ENCODE measurements at places on chromosomes 5 and 9.
A peak's percentile ranks its signal among the peaks of the same experiment; 100 is the strongest.

GRCh38 chr9:121439711-121440664, 59.7 kb downstream of the GGTA1 start:
- peak; percentile 8 for DNase-seq

- DNase-seq = no peak
Measured at GRCh38 chr5:151208481-151208914, 15.4 kb downstream of the CCDC69 start.

DNA sequence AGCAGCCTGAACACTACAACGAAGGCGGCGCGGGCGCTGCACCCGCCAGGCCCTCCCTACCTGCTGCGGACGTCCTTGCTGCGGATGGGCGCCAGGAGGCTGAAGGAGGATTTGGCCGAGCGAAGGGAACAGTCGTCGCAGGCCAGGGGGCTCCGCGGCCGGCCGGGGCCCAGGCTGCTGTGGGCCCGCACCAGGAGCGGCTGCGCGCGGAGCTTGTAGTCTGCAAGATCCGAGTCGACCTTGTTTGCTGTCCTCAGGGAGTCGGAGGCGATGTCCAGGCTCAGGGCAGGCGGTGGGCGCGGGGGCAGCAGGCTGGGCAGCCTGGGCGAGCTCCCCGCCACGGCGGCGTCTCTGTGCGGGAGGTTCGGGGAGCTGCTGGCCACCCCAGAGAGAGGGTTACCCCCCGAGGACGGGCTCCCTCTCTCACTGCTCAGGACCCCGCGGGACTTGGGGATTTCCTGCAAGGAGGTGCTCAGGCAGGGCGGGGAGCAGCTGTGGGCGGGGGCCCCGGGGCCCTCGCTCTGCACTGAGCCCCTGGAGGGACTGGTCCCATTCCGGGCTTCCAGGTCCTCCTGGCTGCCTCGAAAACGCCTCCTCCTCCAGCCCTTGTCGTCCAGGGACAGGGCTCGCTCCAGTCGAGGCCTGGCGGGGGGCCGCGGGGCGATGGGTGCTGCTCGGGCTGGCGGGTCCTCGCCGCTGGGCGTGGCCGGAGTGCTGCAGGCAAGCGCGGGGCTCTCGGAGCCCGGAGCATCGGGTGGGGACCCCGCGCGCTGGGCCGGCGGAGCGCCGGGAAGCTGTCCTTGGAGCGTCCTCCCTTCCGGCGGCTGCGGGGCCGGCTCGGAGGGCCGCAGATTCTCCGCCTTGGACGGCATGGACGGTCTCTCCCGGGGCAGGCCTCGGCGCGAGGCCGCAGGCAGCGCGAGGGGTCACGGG, 831 bp downstream of the INPP5E start:
- peak; percentile 22 for DNase-seq

DNA sequence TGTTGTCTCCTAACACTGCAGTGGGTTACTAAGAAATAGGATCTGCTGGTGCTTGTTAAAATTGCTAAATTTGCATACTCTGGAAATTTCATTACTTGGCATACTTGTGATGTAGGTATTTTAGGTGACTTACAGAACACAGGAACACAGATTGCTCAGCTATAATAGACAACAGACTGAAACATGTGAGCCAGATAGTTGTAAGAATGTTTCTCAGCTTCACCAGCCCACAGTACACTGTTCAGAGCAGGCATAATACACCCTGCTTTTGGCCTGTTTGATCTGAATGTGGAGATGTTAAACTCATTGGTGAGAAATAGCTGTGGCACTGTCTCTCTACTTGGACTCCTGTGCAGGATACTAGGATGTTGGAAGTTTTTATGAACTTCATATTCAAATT, 275.7 kb downstream of the CSNK1G3 start:
- no peak for DNase-seq

DNA sequence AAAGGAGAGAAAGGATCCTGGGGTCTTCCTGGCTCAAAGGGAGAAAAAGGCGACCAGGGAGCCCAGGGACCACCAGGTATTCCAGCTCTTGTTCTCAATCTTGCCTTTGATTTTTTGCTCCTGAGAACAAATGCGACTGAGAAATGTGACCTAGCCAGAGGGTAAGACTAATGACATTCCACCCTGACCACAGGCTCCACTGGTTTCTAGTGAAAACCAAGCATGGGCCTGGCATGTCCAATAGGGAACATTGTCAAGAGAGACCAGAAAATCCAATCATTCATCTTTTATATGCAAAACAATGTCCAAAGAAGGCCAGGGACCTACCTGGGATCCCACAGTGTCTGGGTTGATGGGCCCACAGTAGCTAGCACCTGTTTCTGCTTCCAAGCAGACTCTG, 50.3 kb upstream of the TGFBR1 start:
- DNase-seq = no peak

DNA sequence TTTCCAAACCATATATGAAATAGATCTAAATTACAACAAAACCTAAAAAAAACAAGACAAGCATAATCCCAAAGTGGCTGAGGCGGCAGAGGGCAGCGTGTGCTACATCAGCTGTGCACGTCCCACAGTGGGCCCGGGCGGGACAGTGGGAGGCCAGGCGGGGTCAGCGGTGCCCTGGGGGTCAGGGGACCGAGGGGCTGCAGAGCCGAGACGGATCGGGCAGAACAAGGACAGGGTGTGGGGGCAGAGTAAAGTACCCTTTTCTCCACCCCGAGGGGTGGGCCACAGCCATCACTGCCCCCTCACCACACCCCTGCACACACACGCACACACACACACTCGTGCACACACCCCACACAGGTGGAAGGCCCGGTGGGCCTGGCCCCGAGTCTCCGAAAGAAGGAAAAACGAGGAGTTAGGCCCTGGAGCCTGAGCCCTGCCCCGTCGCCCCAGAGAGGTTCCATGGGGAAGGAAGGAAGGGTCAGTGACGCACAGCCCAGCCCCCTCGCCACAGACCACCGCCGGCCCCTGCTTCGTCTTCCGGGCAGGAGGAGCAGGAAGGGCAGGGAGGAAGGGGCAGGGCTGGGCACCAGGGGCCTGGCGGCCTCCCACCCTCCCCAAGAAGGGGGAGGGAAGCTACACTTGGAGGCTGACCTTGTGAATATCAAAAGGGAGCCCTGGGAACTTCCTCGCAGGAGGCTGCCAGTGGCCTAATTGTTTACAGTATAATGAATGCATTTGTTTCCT, 49.6 kb upstream of the UBAC1 start:
- DNase-seq = no peak

- no peak for DNase-seq
Measured at GRCh38 chr9:136225366-136225747, 20.3 kb downstream of the QSOX2 start.

GRCh38 chr5:9495121-9495520, 50.8 kb downstream of the SEMA5A start:
- DNase-seq = no peak

- no peak for DNase-seq
Measured at GRCh38 chr9:94906181-94906580, 179.7 kb downstream of the AOPEP start.

- DNase-seq = no peak
Measured at GRCh38 chr5:148666353-148666752, 12.0 kb upstream of the HTR4 start.

GRCh38 chr5:131672776-131673175, 37.7 kb upstream of the RAPGEF6 start:
- DNase-seq = no peak

GRCh38 chr9:94935396-94935795, 208.9 kb downstream of the AOPEP start:
- no peak for DNase-seq

- DNase-seq = no peak
Measured at GRCh38 chr5:53167836-53168235, 58.3 kb upstream of the MOCS2 start.

DNA sequence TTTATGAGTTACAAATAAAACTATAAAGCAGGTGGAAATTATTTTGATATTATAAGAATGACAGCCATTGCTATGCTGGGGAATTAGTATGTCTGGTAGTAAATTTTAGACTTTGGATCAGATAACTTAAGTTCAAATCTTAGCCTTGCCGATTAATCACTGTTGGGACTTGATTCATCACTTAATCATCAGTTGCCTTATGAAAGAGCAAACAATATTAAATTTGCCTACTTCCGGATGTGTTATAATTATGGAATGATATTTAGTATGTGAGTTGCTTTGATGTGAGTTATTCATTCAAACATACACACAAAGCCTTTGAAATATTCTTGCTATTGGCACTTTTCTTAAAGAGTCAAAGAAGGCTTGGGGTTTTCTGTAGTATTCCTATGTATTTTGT, 717.7 kb downstream of the BRINP1 start:
- no peak for DNase-seq

GRCh38 chr9:90787771-90788460, 13.7 kb upstream of the SYK start:
- DNase-seq = no peak

DNA sequence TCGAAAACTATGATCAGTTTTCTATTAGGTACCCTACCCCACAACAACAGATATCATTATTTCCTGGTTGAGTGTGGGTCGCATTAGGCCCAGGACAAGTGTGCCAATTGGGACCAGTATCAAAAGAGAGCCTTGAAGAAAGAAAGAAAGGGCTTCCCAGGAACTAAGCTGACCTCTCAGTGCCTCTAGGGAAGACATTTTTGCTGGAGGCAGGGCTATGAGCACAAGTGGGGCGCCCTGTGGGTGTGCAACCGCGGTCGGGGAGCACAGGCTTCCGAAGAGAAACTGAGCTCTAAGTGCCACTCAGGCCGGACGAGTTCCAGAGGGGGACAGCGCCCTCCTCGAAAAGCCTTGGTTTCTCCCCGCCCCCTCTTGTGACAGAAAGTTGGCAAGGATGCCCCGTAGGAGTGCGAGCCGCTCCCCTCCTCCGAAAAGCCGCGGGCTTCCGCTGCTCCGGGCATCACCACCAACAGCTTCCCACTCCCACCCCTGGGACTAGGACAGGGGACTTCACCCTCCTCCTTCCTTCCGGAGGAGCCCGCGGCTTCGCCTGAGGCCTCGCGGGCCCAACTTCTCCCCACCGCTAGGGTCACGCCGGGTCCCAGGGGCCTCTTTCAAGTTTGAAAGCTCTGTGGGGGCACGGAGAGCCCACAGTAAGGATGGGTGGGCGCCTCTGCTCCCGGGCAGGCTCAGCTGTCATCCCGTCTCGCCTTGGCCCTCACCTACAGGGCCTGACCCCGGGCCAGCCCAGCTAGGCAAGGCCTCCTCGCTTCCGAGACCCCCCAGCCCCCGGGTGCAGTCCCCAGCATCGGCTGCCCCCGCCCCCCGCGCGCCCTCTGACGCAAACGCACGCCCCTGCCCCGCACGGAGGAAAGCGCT, 2.0 kb downstream of the NR2F1-AS1 start:
- no peak for DNase-seq

DNA sequence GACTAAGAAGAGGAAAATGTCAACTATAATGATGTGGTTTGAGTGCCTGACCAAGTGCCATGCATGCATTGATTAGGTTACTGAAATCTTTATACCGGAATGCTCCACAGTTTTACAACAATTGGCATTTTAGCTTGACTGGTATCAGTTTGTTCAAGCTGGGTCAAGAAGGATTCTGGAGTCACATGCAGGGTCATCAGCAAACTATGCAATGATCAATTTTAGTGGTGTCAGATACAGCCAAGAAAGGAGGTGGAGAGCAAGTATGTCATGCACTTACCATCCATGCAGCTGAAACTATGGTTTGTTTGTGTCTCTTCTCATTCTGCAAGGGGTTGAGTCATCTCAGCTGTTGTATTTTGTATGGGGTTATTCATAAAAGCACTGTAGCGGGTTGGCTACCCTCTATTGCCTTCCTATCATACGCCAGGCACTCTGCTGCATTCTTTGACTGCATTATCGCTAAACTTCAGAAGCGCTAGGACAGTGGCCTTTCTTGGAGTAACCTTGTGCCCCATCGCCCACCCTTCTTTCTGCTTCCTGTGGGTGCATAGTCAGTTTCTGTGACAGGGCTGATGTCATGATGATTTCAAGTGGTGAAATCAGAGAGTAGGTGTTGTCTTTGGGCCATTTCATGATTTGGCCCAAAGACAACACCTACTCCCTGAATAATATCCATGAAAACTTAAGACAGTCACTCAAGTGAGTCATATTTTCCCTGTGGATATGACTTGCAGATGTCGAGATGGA, 145.4 kb downstream of the MTX3 start:
- no peak for DNase-seq

GRCh38 chr9:91359083-91359482, 2.6 kb downstream of the AUH start:
- DNase-seq = no peak

DNA sequence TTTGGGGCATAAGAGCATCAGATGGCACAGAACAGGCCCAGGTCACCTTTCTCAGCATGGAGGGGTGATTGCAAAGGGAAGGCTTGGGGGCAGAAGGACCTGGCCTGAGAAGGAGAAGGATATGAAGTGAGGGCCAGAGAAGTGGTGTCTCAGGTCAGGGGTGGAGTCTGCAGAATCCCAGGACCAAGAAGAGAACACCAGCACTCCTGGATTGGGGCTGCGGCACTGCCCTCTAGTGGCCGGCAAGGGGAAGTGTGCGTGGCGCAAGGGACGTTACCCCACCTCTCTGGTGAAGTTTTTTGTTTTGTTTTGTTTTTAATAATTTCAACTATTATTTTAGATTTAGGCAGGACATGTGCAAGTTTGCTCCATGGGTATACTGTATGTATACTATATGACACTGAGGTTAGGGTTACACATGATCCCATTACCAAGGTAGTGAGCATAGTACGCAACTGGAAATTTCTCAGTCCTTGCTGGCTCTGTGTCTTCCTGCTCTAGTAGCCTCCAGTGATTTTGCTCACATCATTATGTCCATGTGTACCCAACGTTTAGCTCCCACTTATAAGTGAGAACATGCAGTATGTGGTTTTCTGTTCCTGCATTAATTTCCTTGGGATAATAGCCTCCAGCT, 1548.6 kb downstream of the EFNA5 start:
- peak; percentile 31 for DNase-seq

DNA sequence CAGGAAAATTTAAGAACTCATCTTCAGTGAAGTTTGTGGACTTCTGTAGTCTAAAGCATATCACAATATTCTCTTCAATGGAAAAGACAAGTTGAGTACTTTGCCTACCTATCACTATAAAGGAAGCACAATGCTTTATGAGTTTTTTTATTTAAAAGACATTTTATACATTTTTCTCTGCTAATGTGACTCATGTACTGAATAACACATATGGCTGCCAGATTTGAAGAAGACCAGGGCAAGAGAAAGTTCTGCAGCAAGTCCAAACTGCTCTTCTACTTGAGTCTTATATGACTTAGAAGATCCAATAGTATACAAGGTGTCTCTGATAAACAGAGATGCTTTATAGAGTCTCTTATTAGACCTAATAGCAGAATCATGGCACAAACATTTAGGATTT, 978.4 kb downstream of the TLE4 start:
- DNase-seq = no peak

GRCh38 chr9:84827216-84827765, 157.8 kb downstream of the NTRK2 start:
- no peak for DNase-seq

DNA sequence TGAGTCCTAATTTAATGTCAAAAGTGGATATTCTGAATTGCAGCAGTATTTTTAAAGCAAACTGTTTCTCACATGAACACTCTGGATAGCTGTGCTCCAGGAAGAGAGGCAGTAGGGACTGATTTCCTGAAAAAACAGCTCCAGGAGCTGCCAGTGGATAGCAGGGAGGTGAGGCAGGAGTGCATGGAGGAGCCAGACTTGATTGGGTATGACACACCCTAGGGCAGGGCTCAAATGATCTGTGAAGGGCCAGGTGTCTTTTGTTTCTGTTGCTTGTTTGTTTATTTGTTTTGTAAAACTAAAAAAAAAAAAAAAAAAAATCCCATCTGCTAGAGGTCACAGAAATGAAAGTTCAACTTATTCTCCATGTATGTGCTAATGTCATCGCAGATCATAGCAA, 83.4 kb downstream of the ADRB2 start:
- peak; percentile 76 for DNase-seq

GRCh38 chr5:78500028-78500427, 139.6 kb downstream of the SCAMP1 start:
- DNase-seq = no peak

Measured in LoVo (cell line).